ENCODE measurements at places on chromosomes 7 and 10.
A peak's percentile ranks its signal among the peaks of the same experiment; 100 is the strongest.

- DNase-seq: no peak
Observed at GRCh38 chr7:42926204-42926603, 5.8 kb downstream of the PSMA2 start.

- no peak for DNase-seq
Observed at GRCh38 chr7:155953781-155954549, 141.7 kb upstream of the SHH start.

DNA sequence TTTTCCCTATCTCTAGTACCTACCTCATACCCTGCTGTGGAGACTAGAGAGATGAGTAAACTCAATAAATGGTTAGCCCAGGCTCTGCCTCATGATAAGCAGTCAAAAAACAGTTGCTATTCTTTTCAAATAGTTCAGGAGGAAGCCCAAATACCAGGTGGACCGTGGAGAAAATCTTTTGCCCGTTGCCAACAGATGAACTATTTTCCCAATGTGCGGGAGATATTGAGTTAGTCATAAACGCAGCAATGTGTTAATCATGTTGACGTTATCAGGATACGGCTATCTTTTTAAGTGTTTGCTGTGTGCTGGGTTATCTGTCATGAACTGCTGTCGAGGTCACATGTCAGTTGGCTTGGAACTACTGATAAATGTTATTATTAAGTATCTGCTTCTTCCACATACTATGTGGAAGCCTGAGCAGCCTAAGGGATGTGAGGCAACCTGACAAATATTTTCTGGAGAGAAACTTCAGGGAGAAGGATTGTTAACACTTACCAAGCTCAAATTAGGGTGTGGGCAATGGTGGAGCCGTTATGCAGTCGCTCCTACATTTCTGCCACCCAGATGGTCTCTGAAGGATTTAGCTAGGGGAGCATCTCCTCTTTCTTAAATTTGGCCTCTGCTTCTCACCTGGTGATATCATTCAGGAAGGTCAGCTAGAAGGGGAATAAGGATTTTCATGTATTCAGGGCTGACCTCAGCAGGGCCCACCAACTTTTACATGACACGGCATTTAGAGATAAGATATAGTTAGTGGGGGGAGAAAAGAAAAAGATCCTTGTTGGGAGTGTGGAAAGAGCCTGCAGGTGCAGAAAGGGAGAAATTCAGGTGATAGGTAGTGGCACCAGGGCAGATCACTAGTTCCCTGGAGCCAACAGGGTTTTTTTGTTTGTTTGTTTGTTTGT, 33.5 kb upstream of the SLC26A3 start:
- no peak for DNase-seq

- DNase-seq: no peak
Observed at GRCh38 chr10:89494575-89494974, 40.8 kb downstream of the SLC16A12 start.

DNA sequence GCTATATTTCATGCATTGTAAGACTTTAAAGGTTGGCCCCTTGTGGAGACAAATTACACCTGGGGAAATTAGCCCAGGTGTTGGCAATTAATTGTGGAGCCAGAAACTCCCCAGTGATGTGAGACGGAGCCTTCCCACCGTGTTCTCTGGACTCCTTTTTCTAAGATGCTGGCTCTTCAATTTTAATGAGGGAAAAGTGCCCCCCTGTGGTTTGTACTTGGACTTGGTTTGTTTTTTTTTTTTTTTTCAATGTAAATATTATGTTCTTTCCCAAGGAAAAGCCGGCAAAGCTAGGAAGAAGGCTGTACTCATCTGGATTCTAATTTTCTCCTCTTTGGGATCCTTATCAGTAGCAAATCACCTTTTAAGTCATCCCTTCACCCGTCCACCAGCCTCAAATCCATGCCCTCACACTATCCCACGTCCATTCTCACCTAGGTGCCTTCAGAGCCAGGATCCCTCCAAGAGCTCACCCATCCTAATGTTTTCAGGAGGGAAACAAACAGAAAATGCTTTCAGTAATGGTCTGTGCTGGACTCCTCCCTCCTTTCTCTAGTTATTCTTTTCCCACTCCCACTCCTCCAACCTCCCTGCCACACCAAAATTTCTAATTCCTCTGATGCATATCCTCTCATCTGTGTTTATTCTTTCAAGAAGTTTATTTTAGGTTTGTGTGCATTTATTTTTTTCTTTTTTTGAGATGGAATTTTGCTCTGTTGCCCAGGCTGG, 20.4 kb upstream of the ST8SIA6 start:
- DNase-seq: no peak

- DNase-seq: no peak
Observed at GRCh38 chr7:157904211-157904865, 567.5 kb downstream of the DNAJB6 start.

DNA sequence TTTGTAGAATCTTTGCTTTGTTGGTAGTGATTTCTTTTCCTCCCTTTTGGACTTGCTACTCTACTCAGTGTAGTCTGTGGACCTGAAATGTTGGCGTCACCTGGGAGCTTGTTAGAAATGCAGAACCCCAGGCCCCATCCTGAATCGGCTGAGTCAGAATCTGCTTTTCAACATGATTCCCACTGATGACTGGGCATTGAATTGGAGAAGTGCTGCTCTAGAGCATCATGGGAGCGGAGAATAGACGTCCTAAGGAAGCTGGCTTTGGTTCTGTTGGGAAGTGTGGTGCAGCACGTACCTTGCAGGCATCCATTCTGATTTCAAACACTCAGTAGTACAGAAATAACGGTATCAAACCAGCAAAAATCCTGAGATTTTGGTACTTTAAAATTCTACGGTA, 54.7 kb downstream of the RBM33 start:
- DNase-seq: no peak

DNA sequence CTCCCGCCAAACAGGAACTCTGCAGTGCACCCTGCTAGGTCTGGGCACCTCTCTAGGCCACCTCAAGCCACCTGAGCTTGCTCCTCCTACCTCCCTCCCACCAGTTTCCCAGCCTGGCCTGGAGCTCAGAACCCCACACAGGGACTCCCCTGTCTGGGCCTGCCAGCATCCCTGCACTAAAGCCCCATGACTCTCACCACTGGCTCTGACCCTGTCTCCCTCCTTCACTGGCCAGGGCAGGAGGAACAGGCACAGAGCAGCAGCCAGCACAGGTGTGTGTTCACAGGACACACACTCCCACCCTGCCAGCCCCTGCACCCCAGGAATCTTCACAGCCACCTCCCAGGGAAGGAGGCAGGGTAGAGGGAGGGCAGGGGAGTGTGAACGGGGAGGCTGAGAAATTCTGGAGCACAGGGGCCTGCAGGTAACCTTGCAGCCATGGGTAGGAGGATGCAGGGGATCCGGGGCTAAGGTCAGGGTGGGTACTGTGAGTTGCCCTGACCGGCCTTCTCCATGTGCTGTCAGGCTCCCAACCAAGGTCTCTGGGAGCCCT, 13.9 kb upstream of the ANTXRL start:
- no peak for DNase-seq

DNA sequence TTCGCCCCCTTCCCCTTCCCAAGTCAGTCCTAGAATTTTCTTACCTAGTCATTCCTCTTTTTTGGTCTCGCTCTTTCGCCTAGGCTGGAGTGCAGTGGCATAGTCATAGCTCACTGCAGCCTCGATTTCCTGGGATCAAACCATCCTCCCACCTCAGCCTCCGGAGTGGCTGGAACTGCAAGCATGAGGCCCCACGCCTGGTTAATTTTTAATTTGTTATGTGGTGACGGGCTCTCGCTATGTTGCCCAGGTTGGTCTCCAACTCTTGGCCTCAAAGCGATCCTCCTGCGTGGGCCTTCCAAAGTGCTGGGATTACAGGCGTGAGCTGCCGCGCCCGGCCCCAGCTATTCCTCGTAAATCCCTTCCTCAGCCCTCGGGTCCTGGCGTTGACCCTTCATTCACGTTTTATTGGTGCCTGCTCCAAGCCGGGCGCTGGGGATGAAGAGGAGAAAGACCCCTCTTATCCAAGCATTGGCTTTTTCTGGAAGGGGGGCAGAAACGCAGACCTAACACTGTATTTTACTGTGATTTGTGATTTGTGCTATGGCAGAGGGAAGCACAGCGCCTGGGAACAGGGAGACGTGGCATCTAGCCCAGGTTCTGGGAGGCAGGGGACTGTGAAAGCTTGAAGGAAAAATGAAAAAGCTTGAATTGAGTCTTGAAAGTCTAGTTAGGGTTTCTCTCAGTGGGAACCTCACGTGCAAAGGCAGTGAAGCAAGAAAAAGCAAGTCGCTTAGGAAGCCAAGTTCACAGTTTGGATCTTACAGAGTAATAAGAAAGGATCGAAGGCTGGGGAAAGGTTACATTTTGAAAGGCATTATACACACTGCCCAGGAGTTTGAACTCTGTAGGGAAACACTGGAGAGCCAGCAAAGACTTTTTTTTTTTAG, 516 bp downstream of the ZNHIT1 start:
- no peak for DNase-seq

DNA sequence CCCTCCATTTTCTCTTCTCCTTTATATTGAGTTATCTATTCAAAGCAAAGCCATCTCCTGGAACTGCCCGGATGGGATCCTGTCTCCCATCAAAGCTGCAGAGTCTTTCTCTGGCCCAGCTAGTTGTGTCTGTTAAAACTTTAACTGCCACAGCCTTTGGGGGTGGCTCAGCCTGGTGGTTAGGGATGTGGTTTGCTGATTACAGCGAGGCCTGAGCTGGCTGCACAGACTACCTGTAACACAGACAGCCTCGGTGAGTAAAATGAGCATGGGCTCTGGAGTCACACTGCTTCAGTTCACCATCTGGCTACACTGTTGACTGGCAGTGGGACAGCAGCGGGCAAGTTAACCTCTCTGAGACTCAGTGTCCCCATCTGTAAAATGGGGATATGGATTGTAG, 18.4 kb upstream of the HABP2 start:
- no peak for DNase-seq

GRCh38 chr7:15057272-15057671, 154.7 kb upstream of the DGKB start:
- no peak for DNase-seq

DNA sequence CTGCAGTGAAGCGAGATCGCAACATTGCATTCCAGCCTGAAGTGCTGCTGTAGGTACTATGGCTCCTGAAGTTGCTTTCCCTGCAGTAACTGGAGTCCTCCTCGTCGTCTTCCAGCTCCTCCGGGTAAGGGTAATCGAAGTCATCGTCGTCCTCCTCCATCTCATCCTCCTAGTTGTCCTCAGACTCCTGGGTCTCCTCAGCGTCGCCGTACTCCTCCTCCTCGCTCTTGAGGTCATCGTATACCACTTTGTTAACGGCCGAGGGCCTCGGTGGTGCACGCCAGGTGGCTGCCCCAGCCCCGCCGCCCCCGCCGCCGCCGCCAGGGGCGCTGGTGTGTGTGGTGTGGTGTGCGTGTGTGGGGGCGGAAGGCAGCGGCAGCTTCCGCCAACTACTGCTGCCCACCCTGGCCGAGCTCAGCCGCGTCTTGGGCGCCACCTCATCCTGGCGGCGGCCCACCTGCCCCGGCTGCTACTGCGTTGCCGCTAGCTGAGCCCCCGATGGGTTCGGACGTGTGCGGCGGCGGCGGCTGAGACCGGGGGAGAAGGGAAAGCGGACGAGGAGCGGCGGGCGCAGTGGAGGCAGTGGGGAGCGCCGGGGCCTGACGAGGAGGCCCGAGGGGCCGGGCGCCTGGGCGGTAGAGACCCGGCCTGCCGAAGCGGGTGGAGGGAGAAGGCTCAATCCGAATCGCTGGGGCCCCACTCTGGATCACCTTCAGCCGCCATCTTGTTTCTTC, 11.8 kb upstream of the ACBD5 start:
- peak; percentile 51 for DNase-seq

DNA sequence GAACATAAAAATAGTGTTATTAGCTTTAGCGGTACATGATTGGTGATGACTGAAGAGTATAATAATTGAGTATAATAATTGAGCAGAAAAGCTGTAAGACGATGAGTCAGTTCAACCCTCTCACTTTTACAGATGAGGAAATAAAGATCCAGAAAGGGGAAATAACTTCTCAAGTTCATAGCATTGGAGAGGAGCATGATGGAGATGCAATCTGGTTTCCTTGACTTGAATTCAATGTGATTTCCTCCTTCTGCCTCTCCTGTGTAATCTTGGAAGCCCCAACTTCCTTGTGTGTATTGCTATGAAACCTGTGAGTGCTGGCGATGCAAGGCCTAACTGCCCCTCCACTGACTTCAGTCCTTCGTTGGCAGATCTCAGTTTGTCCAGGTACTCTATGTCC, 265.1 kb downstream of the LRMDA start:
- no peak for DNase-seq

GRCh38 chr10:5542100-5542499, 17.3 kb downstream of the CALML3 start:
- DNase-seq: no peak

DNA sequence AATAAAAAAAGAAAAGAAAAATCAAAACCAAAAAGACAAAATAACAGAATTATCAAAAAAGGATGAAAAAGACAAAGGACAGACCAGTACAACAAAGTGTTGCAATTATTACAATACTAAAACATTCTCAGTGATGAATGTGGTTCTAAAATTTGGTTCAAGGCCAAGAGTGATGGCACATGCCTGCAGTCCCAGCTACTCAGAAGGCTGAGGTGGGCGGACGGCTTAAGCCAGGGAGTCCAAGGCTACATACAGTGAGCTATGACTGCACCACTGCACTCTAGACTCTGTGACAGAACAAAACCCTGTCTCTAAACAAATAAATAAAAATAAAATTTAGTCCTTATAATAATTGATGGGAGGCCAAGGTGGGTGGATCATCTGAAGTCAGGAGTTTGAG, 14.5 kb downstream of the BAZ1B start:
- DNase-seq: no peak

DNA sequence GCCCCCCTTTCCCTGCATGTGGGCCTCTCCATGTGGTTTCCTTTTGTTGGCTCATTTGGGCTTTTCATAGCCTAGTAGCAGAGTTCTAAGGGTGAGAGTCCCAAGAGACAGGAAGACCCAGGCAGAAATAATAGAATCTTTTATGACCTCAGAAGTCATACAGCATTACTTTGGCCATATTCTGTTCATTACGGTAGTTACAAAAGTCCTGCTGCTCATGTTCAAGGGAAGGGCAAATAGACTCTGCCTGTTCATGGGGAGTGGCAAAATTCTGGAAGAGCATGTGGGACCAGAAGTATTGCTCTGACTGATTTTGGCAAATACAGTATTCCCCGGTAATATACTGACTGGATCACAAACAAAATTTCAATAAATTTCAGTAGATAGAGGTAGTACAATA, 910.3 kb downstream of the LRMDA start:
- no peak for DNase-seq

- DNase-seq: no peak
Observed at GRCh38 chr7:129969881-129970446, 17.2 kb upstream of the UBE2H start.

DNA sequence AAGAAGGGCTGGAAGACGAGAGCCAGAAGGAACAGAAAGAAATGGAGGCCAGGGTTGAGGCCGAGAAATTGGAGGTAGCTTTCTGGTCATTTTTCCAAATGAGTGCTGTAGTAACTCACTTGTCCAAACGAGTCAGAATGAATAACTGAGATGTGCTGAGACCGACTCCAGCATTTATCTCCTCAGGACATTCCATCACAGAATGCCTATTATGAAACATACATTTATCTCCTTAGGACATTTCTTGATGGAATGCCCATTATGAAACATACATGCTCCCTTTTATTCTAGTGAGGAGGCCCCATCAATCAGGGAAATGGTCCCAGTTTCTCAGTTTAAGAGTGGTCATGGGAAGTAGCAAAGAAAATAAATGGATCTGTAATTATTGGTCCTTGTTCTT, 16.5 kb downstream of the AVL9 start:
- DNase-seq: no peak

- no peak for DNase-seq
Observed at GRCh38 chr10:119505131-119505551, 37.4 kb downstream of the RGS10 start.
